ENCODE measurements at places on chromosomes 5 and 9.
A peak's percentile ranks its signal among the peaks of the same experiment; 100 is the strongest.

GRCh38 chr9:479304-479970 is 264.8 kb downstream of the DOCK8 start:
- DNase-seq, result no peak

DNA sequence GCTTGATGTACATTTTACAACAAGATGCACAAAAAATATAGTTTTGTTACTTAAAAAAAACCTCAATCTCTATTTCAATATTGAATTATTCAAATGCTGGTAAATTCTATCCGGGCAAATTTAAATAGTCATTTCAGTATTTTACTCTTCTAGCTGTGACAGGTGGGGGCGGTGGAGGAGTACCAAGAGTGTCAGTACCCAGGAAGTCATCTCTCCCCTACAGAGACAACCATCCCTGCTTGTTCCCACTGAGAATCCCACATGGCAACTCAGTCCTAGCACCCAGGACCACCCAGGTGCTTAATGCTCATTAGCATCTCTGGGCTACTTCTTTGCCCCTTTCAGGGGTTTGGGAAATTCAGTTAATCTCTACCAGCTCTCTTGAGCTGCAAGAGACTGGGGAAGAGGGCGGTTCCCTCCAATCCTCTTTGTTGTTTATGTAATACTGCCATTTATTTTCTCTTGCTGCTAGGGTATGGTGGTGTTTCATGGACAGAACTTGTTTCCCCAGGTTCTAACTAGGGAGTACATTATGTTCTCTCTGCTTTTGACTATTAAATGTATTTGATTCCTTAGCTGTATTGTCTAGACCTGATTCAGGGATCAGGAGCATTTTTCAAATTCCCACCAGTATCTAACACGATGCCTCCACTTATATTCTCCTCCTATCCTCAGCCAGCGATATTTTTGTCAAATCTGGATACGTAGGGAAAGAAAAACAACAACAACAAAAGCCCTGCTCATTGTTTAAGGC is 122.5 kb downstream of the CDH18 start:
- DNase-seq, result no peak

- DNase-seq, result no peak
Measured at GRCh38 chr5:55222985-55223811, 3.9 kb downstream of the MCIDAS start.

DNA sequence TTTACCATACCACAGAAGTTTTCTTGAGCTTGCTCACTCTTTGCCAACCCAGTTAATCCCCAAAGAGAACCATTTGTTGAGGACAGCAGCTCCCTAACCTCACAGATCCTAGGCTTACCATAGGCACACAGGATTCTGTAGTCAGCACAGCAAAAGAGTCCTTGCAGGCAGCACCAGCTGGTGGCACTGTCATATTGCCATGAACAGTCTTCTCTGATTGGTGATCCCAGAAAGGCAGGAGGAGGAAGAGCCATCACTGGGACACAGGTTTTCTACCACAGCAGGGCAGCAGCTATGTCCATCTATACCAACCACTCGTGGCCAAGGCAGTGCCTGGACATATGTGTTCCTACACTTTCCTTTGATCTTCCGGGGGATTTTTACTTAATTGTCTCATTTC is 297.1 kb upstream of the CD180 start:
- peak; percentile 53 for DNase-seq

DNA sequence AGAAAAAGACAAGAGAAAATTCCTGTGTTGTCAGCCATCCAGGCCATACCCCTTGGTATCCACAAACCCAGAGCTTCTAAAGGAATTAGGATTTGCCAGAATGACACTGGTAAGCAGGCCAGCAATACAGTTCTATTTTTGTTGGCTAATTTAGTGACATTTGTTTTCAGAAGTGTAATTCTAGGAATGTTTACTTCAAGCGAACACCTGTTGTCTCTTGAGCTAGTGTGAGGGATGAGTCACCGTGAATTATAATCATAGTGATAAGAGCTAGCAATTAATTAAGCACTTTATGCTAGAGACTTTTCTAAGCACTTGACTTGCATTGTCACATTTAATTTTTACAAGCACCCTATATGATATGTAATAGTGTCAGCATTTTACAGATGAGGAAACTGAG is 99.2 kb downstream of the PRKACG start:
- DNase-seq, result no peak

GRCh38 chr5:179773686-179774040 is 20.1 kb upstream of the LTC4S start:
- no peak for DNase-seq

DNA sequence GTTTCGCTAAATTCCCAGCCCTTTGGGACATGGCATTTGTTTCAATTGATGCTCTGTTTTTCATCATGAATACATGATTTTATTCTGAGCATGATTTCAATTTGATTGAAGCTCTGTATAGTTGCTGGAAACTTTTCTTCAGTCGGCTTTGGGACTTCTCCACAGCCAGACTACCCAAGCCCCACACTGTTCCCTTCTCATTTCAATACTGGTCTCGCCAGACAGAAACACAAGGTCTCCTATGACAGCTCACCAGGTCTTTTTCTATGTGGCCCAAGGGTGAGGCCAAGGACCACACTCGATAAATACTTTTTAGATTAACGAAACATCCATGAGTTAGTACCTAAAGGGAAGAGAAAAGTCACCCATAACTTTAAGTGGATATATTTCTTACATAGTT is 132.2 kb downstream of the ARL15 start:
- no peak for DNase-seq

- DNase-seq, result no peak
Measured at GRCh38 chr9:114685951-114686350, 4.0 kb upstream of the TEX48 start.

GRCh38 chr5:1494780-1495524 is 28.8 kb downstream of the LPCAT1 start:
- no peak for DNase-seq

DNA sequence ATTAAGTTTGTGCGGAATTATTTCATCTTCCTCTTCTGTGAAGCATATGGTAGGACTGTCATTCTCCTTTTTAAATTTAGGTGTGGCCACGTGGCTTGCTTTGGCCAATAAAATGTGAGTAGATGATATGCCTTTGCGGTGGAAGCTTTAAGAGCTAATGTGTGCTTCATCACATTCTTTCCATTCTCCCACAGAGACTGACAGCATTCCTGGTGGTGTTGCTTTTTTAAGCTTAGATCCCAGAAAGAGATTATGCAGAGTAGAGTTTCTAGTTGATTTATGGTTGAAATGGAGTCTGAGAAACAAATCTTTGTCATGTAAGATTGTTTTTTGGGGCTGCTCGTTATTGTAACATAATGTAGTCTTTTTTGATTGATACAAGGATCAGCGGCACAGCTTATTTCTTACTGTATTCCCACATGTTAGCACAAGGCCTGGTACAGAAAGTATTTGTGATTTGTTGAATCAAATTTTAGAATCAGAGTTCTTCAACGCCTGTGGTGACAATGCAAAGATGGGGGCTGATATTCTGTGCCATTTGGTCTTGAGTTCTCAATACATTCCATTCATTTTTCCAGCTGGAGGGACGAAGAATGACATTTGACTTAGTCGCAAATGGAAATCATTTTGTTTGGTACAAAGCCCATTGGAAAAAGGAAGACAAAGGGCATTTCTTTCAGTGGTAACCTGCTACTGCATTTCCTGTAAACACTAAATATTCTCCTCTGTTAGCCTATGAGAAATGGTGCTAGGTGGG is 209.9 kb upstream of the VLDLR start:
- no peak for DNase-seq

DNA sequence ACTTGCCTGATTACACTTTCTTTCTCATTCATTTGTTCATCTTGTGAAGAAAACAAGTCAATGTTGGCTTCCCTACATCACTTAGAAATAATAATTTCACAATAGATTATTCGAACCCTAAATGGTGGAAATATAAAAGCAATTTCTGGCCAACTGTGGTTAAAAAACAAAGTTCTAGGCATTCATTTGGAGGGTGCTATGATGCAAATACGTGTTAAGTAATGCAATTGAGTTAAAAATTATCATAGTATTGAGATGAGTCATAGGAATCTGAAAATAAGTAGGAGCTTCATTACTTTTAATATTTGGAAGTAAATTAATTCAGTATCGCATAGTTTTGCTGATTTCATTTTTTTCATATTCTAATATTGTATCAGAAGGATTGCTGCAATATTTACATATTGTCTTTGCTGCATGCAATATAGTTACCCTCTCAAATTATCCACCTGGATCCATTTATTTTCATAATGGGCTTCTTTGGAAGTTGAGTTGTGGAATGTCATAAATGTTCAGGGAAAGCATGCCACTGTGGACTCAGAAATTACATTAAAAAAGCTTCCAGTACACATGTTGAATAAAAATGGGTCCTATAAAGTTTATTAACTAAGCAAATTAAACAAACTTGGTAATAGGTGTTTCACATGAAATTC is 647.7 kb upstream of the WWC1 start:
- DNase-seq, result no peak

GRCh38 chr5:6905423-6905822 is 192.2 kb downstream of the TENT4A start:
- DNase-seq, result no peak

DNA sequence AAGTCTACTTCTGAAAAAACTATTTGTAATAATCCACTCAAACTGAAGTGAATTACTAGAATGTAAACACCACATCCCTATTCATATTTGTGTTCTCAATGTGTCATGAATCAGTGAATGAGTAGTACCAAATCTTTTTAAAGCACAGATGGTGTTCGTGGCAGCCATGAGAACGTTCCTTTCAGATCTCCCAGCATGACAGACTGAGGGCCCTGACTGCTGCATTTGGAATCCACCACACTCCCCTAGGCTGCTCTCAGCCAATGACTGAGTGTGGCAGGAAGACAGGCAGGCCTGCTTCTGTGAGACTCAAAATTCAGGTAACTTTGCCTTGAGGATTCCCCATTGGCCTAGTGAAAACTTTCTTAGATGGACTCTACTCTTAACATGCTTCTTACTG is 10.9 kb upstream of the JMY start:
- no peak for DNase-seq

DNA sequence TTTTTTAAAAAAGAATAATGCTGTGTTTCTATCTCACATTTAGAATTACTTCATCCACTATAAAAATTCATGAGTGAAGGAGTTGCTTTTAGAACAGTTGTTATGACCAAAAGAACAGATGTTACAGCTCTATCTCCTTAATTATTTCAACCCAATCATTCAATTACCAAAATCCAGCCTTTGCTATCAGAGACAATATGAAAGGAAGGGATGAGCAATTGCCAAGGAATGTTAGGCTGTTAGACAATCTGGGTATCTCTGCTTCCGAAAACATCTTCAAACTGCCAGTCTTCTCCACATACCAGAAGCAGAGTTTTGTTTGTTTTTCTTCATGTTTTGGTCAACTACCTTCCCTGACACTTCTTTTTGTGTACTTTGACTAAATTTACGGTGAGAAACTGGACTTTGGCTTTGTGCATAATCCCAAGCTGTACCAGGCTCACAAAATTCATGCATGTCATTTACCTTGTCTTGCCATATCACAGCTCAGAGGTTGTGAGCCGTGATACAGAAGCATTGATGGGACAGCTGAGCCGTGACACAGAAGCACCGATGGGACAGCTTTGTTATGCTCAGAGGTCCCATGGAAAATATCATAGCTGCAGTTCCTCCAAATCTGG is 405.5 kb downstream of the KIF4B start:
- DNase-seq, result no peak

DNA sequence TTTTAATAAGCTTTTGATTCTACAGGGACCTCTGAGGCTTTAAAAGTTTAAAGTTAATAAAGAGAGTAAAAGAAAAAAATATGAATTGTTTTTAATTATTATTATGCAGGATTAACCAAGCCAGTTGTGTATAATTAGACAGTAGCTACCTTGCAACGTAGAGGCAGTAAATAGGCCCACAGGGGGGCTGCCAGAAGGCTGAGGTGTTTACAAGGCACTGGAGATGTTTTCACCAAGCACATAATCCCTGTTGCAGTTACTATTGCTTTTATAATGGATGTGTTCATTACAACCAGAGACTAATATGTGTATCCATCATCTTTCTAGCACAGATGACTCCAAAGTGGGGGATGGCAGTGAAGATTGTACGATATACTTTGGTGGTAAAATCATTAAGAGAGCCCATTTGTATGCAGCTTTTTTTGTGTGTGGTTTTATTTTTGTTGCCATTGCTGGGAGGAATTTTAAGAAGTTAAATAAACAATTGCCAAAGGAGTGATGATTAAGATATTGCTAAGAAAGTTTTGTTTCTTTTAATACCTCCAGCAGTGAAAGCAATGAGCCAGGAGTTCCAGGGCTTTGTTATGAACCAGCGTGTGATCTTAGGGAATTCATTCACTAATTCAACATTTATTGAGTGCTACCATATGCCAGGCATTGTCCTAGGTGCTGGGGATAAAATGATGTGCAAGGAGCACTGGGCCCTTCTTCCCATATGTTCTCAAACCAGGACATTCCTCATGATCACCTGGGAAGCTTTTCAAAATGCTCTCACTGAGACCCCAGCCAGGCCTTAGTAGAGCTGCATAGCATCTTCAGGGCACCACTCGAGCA is 138.7 kb upstream of the EFNA5 start:
- DNase-seq, result no peak

DNA sequence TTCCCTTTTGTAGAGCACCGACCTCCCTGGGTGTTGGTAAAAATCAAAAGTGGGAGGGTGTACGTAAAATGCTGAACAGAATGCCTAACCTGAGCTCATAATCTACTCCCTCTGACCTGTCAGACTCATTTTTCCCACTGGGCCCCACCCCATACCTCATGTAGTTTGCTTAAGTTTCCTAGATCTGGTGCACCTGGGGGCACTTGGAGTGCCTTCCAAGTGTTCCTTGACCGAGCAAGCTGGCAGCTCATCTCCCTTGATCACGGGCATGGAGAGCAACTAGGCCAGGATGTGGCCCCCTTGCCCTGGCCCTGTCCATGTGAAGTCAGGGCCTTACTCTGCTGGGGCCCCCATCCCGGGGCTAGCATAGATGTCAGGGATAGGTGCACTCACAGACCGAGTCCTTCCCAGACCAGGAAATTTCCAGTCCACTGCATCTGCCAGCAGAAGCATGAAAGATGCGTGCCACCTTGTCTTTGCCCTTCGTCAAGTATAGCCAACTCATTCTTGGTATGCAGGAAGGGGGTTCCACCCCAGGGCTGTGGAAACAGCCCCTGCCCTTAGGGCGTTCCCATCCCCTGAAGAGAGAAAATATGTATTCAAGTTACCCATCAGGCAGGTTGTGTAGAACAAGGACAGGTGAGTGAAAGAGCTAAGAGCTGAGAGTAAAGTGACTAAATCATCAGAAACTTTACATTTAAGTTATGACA is 41.9 kb downstream of the SLC22A5 start:
- DNase-seq, result no peak

- DNase-seq, result no peak
Measured at GRCh38 chr9:6788162-6789016, 30.6 kb downstream of the KDM4C start.

DNA sequence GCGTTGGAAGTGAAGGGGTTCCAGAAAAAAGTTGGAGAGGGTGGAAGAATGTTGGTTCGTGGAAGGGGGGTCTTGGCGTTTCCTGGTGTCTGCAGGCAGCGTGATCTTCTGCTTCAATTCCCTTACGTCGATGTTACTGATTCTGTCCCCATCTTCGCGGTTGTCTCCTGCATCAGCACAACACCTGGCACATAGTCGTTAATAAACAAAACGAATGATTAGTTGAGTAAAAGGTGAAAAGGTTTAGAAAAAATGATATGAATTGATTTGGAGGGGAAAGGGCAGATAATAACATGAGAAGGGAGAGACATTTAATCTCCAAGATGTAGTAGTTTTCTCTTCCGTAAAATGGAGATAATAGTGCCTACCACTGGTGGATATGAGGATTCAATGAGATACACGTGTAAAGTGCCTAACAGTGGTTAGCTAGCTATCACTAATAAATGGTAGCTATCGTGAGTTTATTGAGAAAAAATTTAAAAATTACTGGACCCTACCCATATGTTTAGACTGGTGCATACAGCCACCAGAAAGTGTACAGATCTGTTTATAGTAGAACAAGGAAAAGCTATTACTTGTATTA is 556 bp downstream of the MTREX start:
- peak; percentile 7 for DNase-seq
